ENCODE measurements at places on chromosomes 3 and 15.

- DNase-seq, result no peak
These were observed 1.0 kb downstream of the LPP start for GRCh38 chr3:188154809-188155574.

- DNase-seq, result no peak
These were observed 94.6 kb downstream of the ITPR1 start for GRCh38 chr3:4587838-4588105.

DNA sequence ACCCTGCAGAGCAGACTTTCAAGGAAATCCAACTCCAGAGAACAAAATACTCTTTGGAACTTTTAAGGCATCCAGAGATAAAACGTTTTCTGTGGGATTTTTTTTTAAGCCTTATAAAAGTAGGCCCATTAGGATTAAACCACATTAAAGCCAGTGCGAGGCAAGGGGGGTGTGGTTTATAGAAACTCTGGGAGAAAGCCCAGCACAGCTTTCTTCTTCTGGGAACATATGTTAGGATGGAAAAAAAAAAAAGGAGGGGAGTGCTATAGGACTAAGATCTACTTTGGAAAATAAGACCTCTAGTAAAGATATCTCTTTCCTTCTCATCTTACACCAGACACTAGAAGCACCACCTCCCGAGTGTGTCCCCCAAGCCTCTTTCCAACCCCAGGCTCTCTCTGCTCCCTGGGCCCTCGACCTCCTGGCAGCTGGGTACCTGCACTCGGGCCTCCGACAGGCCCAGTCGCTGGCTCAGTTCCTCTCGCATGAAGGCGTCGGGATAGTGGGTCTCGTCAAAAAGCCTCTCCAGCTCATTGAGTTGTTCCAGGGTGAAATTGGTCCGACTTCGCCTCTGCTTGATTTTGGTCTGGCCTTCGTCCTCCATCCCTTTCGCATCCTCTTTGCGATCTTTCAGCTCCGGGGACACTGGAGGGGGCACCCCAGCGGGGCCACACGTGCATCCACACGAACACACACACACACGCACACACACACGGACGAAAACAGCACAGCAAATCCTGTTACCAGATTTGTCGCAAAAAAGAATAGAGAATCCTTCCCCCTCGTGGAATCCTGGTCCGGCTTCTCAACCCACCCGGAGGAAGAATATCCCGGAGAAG, 3.8 kb downstream of the SHOX2 start:
- no peak for DNase-seq

DNA sequence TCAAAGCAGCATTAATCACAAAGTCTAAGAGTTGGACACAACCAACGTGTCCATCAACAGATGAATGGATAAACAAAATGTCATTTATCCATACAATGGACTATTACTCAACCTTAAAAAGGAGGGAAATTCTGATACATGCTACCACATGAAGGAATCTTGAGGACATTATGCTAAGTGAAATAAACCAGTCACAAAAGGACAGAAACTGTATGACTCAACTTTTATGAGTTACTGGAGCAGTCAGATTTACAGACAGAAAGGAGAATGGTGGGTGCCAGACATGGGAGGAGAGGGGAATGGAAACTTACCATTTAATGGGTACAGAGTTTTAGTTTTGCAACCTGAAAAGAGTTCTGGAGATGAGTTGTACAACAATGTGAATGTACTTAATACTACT, 43.0 kb upstream of the SEC13 start:
- DNase-seq, result no peak

- no peak for DNase-seq
These were observed 32.5 kb downstream of the PHC3 start for GRCh38 chr3:170149016-170149415.

- no peak for DNase-seq
These were observed 110.1 kb upstream of the TBL1XR1 start for GRCh38 chr3:177307391-177307790.

DNA sequence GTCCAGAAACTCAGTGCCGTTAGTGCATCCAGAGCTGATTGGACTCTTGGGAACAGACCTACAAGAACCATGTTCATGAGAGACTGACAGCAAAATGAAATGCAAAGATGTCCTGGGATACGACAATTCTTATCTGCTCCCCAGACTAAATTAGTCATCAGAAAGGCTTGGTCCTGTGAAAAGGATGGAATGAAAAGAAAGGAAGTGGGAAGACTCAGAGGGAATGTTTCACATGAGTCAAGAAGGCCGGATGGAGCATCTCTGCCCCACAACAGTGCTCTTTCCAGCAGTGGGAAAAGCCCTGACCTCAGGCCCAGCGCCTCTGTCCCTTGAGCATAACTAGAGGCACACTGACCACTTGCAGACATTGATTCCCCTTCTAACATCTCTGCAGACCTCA, 39.3 kb upstream of the UACA start:
- no peak for DNase-seq

DNA sequence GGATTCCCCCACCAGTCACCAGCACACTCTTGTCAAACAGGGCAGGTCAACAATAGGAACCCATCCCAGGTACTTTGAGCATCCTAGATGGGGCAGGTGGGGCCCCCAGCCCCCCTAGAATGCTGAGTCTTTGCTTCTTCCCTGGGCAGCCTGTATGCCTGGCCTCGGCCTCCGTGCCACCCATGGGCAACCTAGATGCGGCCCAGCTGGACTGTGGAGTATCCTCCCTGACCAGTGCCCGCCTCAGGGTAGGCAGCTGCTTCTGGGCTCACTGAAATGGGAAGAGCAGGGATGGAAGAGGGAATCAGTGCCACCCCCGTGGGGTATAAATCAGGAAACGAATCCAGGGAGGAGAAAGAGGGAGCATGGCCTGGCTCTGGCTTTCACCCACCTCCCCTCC, 10.9 kb downstream of the DNAH1 start:
- DNase-seq, result no peak

GRCh38 chr3:178754852-178755510, 218.7 kb downstream of the KCNMB2 start:
- no peak for DNase-seq

DNA sequence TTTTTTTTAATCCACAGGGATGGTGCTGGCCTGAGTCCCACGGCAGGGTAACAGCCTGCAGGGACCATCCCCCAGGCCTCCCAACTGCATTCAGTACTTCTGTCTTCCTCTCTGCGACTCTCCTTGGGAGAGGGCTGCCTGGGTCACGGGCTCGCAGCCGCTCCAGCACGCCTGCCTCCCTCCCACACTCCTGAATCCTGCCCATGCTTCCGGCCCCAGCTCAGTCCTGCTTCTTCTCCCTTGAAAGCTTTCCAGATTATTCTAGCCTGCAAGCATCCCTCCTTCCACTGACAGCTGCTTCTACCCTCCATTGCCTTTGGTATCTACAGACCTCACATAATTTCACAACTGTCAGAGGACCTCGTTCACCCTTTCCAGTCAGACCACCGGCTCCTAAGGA, 32.4 kb downstream of the MEGF11 start:
- no peak for DNase-seq

DNA sequence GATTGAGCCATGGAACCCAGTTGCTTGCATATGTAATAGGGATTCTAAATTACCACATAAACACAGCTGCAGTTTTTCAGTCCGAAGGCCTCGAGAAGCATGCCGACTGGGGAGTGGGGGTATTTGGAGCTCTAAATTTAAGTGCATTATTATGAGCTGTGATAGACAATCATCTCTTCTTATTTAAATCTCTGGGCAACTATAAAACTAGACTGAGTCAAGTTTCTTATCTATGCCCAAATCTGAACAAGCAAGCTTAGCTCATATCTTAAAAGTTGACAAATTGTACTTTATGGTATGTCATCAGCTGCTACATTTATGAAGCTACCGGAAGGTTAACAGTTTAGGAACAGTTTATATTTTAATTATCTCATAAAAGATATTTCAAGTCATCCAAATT, 19.5 kb upstream of the THRB start:
- DNase-seq, result no peak

- no peak for DNase-seq
These were observed 6.1 kb downstream of the SLC51B start for GRCh38 chr15:65051266-65051665.

GRCh38 chr3:13113346-13114330, 40.4 kb upstream of the IQSEC1 start:
- DNase-seq, result no peak

GRCh38 chr15:79410237-79410636, 21.9 kb upstream of the MINAR1 start:
- DNase-seq, result no peak

DNA sequence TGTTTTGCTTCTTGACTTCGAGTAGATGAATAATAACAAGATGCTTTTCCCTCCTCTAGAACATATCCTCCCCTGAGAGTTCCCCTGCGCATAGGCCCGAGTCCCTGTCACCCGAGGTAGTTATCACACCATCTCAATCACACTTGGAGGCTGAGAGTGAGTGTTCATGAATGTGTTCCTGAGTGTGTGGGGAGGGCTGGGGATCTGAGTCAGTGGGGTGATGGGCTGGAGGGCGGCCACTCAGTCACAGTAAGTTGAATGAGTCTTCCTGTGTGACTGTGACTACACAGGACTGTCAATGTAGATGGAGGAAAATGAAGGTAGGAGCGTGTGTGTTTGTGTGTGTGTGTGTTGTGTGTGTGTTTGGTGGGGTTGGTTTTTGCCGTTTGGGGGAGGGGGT, 71.0 kb downstream of the SETD5 start:
- no peak for DNase-seq

DNA sequence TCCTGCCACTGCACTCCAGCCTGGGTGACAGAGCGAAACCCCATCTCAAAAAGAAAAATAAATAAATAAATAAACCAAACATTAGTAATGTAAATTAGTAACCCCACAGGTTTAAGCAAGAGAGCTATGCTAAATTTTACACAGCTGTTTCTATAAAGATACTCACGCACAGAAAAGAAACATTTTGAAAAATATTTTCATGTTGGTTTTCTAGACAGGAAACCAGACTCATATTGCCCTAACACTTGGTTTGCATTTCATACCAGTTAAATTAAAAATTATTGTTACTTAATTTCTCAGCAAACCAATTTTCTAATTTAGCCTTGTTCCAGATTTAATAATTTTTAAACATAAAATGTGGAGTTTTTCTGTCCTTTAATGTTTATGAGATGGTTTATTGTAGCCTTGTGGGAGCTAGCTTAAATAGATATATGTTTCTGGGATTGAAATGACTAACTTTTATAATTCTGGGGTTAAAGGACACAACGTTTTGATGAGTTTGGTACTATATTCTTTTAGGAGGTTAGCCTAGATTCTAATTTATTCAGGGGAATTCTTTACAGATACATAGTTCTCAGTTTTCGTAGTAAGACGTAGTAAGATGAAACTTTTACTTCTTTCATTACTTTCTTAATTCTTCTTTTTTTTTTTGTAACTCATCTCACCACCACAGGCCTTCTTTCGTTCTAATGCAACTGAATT, 42.6 kb upstream of the SLC4A7 start:
- DNase-seq, result no peak

- no peak for DNase-seq
These were observed 43.4 kb downstream of the CD200 start for GRCh38 chr3:112376241-112376911.

GRCh38 chr3:39843440-39843839, 34.0 kb downstream of the MYRIP start:
- no peak for DNase-seq

DNA sequence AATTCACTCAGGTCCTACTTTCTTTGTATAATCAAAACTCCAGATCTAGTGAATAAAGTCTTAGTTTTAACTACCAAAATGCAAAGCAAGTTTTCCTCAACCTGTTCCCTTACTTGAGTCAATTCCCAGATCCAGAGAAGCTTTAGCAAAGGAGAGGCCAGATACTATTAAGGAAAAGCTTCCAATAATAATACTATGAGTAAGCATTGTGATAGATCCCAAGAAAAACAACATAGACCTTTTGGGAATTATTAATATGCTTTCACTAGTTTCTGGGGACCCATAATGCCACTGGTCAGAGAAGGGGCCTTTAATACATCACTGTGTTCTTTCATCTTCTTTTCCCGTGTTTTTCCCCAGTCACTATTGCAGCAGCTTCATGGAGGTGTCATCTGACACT, 339.9 kb upstream of the CDIN1 start:
- no peak for DNase-seq

GRCh38 chr15:25886498-25887140, 23.5 kb upstream of the ATP10A start:
- DNase-seq, result no peak

DNA sequence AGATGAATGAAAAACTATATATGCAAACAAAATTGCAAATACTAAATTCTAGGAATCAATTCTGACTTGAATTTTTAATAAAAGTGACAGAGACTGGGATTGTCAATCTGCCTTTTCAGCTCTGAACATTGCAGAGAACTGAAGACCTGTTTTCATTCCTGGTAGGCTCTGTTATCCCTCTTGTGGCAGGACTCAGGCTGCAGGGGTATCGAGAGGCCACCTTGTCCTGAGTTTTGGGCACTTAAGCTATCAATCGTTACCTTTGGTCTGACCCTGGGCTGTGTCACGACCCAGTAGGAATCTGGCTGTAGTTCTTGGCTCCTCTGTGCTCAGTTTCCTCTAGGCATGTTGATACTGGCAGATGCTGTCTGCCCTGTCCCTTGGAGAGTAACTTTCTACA, 238.0 kb downstream of the CACNA2D3 start:
- no peak for DNase-seq

DNA sequence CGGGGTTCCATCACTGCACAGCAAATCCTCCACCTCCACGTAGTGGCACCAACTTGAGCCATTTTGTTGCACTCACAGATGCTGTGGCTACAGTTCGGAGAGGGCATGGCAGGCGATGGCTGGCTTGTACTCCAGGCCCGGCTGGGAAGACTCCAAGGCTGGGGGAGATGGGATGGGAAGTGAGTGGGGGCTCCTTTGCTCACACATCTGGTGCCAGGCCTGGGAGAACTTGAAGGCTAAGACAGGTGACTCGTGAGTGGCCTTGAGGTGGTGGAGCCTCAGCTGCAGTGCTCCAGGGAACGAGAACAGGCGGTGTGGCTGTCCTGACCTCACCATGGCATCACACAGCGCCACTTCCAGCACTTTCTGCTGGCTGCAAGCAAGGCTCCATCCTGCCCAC, 87.9 kb downstream of the PLXNA1 start:
- no peak for DNase-seq

All from skeletal muscle cell (primary cell).